PC-9 (cell line): ENCODE measurements at places on chromosomes 13 and 19. TPM values are rescaled to one million over a fixed set of nuclear protein-coding genes. Genes with fewer than 3 reads are reported as not detected.

- DNase-seq, result no peak
Observed at GRCh38 chr13:72637561-72637960, 89.9 kb downstream of the MZT1 start.

DNA sequence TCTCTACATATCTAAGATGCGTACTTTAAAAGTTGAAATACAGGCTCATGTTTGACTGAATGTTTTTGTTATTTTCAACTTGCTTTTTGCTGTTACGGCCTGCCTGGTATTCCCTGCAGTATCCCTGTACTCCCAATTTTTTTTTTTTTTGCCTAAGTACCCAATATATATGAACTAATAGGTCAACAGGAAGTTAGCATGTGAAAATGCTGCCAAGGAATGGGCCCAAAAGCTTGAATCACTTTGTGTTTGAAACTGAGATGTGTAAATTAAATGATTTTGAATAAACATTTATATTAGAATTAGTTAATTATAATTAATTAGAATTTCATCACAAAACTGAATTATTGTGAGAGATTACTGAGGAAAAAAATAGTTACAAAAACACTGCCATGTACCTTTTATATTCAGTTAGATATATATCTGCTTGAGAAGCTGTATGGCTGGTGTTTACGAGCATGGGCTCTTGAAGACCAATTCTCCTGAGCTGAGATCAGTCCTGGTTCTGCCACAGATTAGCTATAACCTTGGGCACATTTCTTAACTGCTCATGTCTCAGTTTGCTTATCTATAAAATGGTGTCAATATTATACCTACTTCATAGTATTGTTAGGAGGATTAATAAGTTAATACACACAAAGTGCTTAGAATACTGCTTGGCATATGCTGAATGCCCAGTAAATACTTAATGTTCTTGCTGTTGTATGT, 16.0 kb downstream of the TDRD3 start:
- no peak for DNase-seq

DNA sequence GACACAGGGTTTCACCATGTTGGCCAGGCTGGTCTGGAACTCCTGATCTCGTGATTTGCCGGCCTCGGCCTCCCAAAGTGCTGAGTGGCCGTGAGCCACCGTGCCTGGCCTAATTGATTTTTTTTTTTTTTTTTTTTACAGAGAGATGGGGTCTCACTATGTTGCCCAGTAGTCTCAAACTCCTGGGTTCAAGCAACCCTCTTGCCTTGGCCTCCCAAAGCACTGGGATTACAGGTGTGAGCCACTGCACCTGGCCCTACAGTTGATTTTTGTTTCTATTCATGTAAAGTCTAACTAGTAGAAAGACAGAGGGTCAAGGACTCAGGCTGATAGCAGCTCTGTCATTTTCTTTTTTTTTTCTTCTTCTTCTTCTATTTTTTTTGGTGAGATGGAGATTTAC, 21.8 kb downstream of the FGF21 start:
- DNase-seq, result no peak

DNA sequence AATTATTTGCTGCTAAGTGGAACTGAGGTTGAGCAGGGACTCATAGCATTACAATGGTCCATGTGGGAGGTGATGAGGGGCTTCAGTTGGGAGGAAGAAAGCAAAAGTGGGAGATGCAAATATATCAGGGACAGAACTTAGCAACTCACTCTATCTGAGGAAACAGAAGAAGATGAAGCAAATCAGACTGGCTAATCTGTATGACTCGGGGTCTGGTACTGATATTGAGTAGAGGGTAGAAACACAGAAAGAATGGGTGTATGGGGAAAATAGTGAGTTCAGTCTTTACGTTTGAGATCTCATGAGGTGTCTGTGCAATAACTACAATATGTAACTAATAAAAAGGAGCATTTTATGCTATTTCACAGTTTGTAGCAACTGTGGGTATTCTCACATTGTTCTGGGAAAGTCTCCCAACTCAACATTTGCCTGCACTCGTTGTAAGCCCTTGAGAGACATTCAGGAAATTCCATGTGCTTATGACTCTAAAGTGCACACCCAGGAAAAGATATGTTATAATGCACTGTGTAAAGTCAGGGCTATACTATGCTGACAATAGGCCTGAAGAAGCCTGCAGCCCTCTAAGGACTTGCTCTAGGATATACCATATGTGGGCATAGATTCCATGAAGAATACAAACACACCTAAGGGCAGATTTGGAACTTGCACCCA, 183.5 kb downstream of the SPRY2 start:
- DNase-seq, result no peak

Gene SF3A2
- 73.5 and 83.0 TPM in 2 replicates for total RNA-seq

GRCh38 chr19:45677351-45678230, 9.6 kb downstream of the GIPR start:
- DNase-seq, result peak; percentile 95
